ENCODE measurements at places on chromosomes 7 and 10.
A peak's percentile ranks its signal among the peaks of the same experiment; 100 is the strongest.

DNA sequence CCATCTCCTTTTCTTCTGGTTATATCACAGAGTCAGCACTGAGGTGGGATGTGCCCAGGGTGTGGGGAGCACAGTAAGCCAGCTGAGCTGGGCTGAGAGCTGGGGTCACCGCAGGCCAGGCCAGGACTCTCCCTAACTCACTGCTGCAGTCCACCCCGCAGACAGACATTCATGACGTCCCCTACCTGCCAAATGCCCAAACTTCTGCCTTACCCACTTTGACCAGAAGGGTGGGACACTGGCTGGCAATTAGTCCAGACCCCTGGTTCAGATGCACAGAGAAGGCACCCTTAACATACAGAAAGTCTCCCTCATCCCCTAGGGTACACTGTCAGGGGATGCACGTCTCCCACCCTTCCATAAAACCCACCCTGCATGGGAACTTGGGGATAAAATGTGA, 2.1 kb downstream of the DRGX start:
- DNase-seq: no peak

- no peak for DNase-seq
Measured at GRCh38 chr7:139660317-139661042, 117.3 kb downstream of the HIPK2 start.

GRCh38 chr7:135964274-135964673, 12.9 kb downstream of the MTPN start:
- DNase-seq: no peak

- DNase-seq: no peak
Measured at GRCh38 chr10:51014680-51015389, 59.5 kb upstream of the PRKG1 start.

GRCh38 chr10:75542906-75543305, 111.5 kb downstream of the LRMDA start:
- no peak for DNase-seq

GRCh38 chr10:103451831-103452505, at the start of gene CALHM2:
Gene CALHM2 (minus strand): TSS chr10:103452370. CDS start chr10:103449941, 2,429 bp downstream.
- DNase-seq: peak; percentile 69

DNA sequence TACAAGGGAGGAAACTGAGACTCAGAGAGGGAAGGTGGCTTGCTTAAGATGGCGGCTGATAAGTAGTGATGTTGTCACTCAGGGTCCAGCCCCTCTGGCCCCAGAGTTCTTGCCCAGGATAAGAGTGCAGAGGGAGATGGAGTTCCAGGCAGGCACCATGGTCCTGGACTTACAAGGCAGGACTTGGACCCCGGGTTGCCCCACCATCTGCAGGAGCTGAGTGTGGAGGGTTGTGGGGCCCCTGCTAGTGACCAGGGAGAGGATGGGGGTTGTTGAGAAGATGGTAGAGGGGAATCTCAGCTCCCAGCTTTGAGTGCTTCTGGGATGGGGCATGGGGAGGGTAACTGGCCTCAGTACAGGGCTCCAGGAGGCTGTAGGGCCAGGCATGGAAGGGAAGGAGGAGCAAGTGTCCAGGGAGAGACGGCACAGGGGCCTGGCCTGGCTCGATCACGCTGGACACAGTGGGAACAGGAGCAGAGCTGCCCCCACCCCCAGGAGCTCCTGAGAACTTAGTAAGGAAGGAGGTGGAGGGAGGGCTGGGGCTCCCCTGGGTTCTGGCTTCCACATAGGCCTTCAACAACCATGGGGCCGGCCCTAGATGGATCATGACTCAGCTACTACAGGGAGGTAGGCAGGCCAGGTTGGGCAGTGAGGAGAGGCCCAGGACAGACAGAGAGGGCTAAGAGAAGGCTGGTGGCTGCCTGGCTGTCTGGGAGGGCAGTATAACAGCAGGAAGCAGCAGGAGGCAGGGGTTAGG, 28.2 kb downstream of the PPIF start:
- no peak for DNase-seq

DNA sequence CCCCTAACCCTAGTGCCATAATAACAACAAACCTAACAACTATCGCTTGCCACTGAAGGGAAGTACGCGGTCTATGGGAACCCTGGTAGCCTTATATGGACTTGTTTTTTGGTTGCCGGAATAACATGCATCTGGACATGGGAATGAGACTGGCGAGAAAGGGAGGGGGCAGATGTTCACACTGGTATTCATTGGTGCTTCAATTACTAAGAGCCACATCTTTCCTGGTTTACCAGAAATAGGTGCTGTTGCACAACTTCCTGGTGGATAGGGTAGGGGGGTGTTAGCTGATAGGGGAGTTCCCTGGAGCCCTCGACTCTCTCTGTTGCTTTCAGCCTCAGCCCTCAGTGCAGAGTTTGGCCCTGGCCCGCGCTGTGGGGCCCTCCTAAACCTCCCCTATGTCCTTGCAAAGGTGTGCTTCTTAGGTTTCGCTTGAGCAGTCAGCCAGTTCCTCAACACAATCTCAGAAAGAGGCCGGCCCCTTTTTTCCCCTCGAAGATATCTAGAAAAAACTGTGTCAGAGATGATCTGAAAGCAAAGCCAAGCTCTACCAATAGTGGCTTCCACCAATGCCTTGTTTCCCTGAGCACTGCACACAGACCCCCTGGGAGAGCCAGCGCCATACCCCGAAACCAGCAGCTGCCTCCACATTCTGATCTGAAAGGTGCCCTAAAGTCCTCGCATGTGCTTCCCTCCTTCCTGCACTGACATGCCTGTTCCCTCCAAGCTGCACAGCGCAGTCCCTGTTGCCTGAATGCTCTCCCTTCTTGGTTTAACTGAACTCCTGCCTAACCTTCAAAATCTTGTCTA, 13.5 kb downstream of the TBXAS1 start:
- no peak for DNase-seq

DNA sequence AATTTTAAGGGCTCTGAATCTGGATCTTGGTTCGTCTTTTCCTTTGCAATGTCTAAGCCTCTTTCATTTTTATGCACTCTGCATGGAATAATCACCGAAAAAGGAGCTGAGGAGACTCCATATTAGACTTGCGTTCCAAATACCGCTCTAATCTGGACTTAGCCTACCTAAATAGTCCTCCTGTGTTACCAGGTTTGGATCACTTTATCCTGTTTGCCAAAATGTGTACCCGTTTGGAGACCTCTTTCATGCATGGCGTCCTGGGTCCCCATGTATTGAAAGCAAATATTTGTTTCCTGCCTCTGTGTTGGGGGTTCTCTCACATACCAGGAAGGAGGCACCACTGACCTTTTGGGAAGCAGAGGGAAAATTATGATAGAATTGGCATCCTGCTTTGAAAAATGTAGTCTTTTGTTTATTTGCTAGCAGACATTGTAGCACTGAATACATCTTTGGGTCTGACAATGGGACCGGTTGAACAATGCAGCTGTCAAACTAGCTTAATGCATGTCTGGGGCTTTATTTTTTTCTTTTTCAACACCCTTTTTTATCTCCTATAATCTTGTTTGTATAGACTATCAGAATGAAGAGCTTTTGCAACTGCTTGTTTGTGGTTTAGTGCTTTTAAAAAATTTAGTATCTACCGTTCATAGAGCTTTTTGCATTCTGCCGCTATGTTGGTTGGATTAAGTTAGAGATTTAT, 11.8 kb upstream of the CELF2 start:
- DNase-seq: no peak

Data from activated T-cell treated with anti-CD3 and anti-CD28 coated beads, Interleukin-2, amount 50 U/mL, for 1 hour (primary cell).